Esophagus squamous epithelium (tissue), 5 donors: ENCODE measurements at places on chromosomes 11 and 22.

DNA sequence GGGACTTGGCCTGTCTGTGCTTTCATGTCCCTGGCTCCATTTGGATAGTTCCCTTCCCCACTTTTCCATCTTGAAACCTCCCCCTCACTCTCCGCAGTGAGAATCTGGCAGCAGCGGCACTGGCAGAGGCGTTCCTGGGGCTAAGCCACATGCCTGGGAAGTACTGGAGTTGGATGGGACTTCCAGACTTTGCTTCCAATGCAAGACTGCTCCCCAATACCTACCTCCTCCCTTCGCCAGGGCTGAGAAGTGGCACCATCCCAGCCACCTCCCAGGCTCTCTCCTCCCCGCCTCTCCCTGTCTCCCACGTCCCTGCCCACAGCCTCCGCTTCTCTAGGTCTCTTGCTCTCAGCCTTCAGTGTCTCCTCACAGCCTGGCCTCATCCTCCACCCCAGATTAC lies 16.6 kb downstream of the TST start:
- DNase-seq, result no peak

- no peak for DNase-seq
Measured at GRCh38 chr11:1558775-1559110, 13.3 kb downstream of the DUSP8 start.

DNA sequence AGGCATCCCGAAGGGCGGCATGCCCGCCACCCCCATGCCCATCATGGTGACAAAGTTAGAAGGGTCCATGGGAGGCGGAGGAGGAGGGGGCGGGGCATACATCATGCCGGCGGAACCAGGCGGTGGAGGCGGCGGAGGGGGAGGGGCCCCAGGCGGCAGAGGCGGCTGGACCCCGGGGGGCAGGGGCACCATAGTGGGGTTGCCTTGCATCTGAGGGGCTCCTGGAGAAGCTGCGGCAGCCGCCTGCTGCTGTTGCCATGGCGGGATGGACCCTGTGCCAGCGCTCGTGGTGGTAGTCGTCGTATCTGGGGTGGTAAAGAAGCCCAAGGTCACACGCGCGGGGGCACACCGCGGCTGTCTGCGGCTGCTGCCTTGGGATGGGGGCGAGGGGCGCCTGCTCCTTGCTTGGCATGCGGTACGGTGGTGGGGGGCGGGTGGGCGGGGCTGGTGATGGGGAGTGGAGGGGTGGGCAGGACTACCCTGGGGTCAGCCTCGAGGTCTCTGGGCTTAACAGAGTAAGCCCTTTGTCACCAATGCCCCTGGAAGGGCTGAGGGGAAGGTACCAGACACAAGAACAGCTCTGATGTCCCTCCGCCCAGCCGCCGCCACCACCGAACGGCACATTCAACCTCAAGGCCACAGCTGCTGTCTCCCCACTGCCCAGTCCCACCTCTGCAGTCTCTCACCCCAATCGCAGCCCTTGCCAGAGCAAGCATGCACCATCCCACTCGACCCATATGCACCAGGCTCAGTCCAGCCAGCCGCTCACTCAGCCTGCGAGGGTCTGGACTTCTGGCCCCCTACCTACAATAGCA lies 6.3 kb upstream of the PYGM start:
- DNase-seq, result no peak

DNA sequence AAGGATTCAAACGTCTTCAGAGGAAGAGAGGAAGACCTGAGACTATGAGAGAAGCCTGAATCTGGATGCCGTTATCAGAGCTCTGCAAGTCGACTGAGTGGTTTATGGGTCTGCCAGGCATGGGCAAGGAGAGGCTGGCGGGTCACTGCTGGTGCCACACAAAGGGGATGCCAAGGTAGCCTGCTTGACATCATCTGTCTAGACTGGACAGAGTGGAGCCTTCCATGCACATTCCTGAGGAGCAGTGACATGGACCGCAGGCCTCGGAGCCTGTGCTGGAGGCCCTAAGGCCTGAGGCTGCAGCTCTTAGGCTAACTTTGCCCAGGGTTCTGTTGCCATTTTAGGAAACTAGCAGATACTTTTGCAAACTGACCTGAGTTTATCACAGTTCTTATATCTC lies 127.4 kb downstream of the WT1 start:
- DNase-seq, result no peak

- DNase-seq, result no peak
Measured at GRCh38 chr22:33409079-33409478, 350.9 kb upstream of the SYN3 start.

DNA sequence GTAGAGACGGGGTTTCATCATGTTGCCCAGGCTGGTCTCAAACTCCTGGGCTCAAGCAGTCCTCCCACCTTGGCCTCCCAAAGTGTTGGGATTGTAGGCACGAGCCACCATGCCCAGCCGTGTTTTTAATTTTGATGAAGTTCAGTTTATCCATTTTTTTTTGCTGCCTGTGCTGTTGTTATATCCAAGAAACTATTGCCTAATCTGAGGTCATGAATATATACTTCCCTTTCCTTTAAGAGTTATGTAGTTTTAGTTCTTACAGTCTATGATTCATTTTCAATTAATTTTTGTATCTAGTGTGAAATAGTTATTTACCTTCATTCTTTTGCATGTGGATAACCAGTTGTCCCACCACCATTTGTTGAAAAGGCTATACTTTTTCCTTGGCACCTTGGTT lies 50.3 kb upstream of the SORL1-AS1 start:
- DNase-seq, result no peak

- no peak for DNase-seq
Measured at GRCh38 chr11:129279326-129280026, 87.4 kb upstream of the ARHGAP32 start.

DNA sequence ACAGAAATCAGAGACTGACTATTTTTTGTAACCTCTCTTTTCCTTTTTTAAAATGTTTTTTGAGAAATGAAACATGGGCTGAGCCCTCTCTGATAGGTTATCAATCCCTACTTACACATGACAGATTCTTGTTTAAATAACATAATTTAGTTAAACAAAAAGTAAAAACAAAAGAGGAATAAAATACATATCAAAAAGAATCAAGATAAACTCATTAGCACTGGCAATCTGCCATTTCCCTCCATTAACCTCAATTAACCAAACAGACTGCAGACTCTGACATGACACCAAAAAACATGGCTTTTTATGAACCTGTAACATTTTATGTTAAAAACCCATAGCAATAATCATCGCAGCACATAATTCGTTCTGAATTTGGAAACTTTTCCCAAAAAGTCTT lies 284.4 kb upstream of the MTNR1B start:
- DNase-seq, result no peak

GRCh38 chr11:14102766-14103165 lies 140.2 kb downstream of the SPON1 start:
- DNase-seq, result no peak

DNA sequence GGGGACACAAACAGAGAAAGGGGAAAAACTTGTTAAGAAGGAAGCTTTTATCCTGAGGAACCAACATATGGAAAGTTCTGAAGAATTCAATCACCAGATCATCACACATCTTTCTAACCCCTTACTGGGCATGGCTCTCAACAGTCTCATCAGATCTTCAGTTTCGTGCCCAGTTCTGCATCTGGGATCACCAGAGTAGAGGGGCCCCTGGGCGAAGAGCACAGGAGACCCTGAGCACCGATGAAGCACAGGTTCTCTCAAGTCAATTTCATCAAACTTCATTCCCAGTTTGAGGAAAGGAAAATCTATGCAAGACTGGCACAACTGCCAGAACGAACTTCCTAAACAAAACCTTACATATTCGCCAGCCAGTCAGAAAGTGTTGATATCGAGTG lies 8.5 kb upstream of the PYGM start:
- no peak for DNase-seq

GRCh38 chr22:49765091-49765771 lies 62.4 kb downstream of the BRD1 start:
- no peak for DNase-seq

- DNase-seq, result no peak
Measured at GRCh38 chr22:19659805-19660345, 54.4 kb upstream of the SEPTIN5 start.

DNA sequence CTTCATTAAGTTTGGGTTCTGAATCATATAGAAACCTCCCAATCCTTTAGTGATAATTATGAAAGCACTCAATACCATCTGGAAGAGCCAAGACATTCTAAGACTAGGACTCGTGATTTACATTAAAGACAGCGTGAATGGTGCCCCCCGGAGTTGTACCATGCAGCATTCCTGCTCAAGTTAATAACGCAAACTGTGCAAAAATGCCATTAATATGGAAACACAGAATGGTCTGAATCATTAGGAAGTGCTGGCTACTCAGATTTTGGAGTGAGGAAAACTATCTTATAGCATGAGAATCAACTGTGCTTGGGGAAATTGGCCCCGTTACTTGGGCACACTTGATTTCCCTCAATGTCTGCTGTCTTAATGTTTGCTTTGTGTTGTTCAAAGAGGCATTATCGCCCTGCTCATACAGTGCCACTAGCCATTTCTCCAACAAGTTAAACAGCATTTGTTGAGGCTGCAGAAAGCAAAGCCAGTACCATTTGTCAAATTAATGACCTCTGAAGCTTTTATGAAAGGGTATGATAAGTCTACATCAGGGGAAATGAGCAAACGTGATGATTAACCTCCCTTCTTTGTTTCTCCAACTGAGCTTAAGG lies 18.5 kb upstream of the TPH1 start:
- DNase-seq, result no peak

DNA sequence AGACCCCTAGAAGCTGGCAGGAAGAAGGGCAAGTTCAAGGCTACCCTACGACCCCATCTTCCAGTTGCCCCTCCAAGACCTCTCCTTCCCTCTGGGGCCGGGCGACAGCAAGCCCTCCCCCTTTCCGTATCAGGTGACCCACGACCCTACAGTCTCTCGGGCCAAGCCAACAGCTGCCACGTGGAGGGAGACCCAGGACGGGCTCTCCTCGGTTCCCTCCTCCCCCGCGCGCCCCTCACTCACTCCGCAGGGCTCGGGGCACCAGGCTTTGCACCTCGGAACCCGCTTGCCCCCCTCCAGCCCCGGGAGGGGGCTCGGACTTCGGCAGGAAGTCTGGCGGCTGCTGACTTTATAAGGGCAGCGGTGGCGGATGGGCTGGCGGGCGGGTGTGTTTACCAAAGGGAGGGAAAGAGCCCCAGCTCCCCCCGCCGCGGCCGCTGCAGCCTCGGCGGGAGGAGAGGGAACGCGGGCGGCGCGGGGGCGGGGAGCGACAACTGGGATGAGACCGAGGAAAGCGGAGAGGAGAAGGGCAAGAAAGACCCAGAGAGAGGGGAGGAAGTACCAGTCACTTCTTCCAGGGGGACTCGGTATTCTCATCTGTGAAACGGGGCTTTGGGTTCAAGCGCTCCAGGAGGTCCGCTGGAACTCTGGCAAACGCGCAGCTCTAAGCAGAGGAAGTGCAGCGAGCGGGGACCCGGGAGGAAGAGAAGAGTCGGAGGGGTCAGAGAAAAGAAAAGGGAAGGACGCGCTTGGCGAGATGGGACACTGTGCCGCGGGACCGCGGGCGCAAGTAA lies 767 bp downstream of the SLC43A1 start:
- DNase-seq, result no peak

DNA sequence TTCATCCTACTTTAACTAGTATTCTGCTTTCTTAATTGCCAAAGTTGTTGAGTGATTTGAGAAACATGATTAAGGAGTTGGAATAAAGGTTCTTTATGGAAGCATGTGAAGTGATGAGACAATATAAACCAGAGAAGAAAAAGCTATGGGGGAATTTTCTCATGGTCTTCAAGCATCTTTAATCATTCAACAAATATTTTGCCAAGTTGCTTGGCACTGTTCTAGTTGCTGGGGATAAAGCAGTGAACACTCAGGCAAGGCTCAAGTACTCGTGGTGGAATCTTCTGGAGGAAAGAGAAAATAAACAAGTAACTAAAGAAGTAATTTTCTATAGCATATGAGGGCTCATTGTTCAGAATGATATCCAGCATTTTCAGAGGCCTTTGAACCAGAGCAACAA lies 9.2 kb upstream of the PIWIL4 start:
- DNase-seq, result no peak

DNA sequence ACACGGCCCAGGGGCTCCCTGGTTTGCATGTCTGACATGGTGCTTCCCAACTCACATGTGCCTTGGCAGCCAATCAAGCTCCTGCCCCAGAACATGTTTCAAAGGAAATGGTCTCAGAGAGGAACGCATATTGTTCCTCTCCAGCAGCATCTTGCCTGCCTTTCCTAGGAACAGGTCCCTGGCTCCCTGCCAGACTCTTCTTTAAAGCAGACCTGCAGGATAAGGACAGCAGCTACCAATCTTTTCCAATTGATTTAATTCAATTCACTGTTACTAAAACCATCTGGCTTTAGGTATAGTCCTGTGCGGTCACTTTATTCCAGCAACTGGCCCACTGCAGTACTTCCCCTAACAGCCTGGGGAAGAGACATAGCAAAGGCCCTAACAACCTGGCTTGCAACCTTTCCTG lies 79.9 kb downstream of the AMBRA1 start:
- no peak for DNase-seq

- DNase-seq, result no peak
Measured at GRCh38 chr22:45615364-45615763, 56.3 kb upstream of the ATXN10 start.

GRCh38 chr11:97974798-97975498 lies 1045.8 kb upstream of the CNTN5 start:
- DNase-seq, result no peak

- no peak for DNase-seq
Measured at GRCh38 chr11:99098258-99098657, 77.5 kb downstream of the CNTN5 start.

DNA sequence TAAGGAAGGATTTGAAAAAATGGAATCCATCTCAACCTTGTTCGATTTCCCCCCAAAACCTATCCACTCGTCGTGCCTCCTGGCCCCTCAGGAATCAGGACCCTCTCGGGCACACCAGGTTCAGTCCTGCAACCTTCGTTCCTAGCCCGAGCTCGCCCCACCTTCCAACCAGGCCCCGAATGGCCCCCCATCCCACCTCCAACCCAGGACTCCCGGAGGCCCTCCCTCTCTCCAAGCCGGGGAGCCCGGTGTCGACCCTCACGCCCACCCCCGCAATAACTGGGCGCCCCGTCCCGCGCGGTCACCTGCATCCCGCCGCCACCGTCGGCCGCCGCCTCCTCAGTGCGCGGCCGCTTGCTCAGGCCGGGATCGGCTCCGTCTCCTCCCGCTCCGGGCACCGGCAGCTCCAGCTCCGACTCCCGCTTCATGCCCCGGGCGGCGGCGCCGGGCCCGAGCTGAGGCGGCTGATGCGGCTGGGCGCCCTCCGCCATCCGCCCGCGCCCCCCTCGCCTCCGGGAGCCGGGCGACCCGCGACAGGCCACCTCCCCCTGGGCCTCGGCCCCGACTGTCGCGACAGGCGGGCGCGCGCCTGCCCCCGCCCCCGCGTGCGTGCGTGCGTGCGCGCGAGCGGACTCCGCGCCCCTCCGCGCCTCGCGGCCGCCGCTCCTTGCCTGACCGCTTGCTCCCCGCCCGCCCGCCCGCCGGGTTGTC lies 534 bp downstream of the RBFOX2 start:
- no peak for DNase-seq
